PC-3 (cell line): ENCODE measurements at places on chromosomes 6 and 20.

- no peak for DNase-seq
Observed at GRCh38 chr6:10541591-10541990, 20.4 kb downstream of the GCNT2 start.

GRCh38 chr20:63527184-63527583 lies 6.6 kb downstream of the PPDPF start:
- DNase-seq, result no peak

DNA sequence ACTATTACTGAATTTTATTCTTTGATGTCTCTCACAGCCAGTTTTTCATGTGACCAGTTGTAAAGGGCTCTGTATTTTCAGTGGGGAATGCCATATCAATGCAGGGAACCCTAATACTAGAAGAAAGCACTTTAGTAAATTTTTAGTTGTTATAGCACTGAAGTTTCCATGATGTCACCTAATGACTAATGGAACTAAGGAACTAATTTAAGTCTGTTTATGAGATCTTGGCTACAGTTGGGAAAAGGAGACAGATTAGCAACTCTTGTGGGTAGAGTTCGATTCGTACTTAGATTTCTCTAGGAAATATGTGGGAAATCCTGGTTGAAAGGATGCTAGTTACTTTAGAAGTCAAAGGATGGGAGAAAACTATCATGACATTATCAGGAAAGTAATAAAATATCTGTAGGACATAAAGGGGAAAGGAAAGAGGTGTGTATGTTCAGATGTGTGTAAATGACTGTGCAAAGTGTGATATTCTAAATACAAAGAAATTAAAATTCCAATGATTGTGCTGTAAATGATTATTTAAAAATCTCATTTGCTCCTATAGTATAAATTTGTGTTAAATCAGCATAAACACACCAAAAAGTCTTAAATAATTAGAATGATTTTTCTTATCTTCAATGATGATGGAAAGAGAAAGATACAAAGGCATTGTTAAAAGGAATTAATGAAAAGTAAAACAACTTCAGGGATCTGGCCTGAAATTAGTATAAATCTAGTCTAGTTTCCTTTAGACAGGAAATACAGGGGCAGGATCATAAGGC lies 103.4 kb downstream of the LRRC1 start:
- DNase-seq, result no peak

GRCh38 chr6:163384510-163384909 lies 30.0 kb upstream of the QKI start:
- DNase-seq, result no peak

GRCh38 chr20:62938105-62938888 lies at the start of gene GID8:
Gene GID8, plus strand, starts transcription at chr20:62938147. Its CDS starts 3,356 bp downstream, at chr20:62941503.
- peak; percentile 39 for DNase-seq

- no peak for DNase-seq
Observed at GRCh38 chr6:89116702-89117101, 1.2 kb downstream of the SRSF12 start.

GRCh38 chr20:14334306-14334930 lies 3.0 kb downstream of the FLRT3 start:
- DNase-seq, result peak; percentile 71

- no peak for DNase-seq
Observed at GRCh38 chr20:32333181-32333987, 24.7 kb upstream of the ASXL1 start.

GRCh38 chr6:38404355-38404754 lies 235.4 kb downstream of the BTBD9 start:
- no peak for DNase-seq

GRCh38 chr20:43844778-43845614 lies 69.7 kb upstream of the TOX2 start:
- peak; percentile 98 for DNase-seq

GRCh38 chr20:7656687-7657467 lies 283.4 kb downstream of the HAO1 start:
- peak; percentile 12 for DNase-seq

DNA sequence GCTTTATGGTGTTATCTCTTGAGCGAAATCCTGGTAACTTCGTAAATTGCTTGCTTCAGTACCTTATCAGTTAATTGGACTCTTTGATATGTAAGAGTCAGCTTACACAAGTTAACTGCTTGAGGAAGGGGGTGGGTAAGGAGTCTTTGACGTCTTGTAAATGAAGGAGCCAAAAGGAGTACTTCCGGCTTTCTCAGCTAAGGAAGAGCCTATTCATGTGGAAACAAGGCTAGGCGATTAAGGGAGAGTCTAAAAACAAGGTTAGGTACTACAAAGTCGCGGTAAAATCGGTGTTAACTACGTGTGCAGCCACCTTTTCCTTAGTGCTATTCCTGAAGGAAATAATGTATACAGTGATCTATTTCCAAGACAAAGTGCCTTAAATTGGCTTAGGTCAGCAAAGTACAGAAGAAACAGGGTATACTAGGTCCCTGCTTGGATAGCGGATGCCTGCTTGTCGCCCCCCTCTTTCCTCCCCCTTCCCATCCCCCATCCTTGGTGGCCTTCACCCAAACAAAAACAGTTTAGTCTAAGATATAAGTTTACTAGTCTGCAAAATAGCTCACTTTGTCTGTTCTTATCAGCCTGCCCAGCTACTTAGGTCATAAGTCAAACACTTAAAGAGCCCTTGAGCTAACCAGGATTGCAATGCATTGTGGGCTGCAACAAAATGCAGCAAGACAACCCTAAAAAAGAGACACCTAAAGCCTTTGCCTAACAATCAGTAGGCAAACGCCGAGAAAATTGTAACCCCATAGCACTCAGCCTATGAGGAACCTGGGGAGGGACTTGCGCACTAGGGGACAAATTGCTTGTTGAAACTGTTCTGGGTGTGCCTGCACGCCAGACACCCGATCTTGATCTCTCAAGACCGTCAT lies 147.3 kb downstream of the TRIM27 start:
- peak; percentile 30 for DNase-seq

GRCh38 chr6:89351671-89352277 lies 748 bp downstream of the UBE2J1 start:
- peak; percentile 22 for DNase-seq
